ENCODE measurements at places on chromosomes 2 and 18.

- DNase-seq, result no peak
Observed at GRCh38 chr2:215210082-215210481, 71.7 kb upstream of the ABCA12 start.

DNA sequence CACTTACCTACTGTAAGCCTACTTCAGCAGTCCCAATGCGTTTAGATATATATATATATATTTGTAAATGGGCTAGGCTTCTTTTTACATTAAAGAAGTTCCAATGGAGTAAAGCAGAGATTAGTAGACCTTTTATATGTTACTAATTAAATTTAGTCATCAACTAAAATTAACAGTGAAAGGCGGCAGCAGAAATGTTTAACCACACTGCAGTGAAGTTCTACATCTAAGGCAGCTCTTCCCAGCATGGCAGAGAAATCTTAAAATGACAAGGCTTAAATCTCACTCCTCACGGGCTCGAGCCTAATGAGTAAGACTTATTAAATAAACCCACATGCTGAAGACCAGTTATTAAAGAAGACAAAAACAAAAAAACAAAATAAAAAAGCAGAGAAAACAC lies 19.1 kb upstream of the KANSL1L start:
- DNase-seq, result no peak

DNA sequence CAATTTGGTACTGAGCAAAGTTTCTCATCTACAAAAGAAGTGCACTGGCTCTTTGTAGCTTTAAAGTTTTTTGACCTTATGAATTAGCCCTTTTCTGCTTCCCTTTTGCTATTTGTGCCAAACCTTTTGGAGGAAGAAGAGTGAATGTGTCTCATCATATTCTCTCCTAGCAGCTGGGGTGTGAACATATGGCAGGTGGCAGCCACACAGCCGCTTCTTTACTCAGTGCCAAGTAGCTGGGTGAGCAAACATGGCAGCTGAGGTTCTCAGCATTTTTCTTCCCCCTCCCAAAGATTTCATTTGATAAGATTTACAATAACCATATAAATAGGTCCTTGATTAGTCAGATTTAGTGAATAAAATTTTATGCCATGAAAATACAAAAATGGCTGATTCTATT lies 46.7 kb upstream of the STK17B start:
- DNase-seq, result no peak

DNA sequence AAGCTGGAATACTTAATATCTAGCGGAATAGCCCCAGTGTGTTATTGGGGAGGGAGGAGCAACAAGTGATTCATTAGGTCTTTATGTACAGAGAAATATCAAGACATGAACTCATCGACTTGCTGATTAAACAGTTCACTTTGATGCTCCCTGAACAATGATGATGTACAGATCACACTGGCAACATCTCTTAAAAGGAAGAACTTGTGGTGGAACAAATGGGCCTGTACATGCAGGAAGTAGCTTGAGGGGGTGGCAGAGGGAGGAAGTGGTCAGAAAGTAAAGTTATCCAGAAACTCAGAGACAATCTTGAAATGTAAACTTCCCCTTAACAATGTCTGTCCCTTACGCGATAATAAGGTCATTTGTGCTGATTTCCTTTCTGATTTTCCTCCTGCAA lies 90.5 kb downstream of the NXPH2 start:
- peak; percentile 2 for DNase-seq

DNA sequence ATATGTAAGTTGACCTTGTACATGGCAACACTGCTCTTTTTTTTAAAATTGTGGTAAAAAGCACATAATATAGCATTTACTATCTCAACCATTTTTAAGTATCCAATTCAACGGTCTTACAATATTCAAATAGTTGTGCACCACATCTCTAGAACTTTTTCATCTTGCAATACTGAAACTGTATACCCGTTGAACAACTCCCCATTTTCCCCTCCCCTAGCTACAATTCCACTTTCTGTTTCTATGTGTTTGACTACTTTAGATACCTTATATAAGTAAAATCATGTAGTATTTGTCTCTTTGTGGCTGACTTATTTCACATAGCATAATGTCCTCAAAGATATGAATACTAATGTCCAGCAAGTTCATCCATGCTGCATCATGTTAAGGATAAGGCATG lies 452.1 kb downstream of the TXNL1 start:
- no peak for DNase-seq

DNA sequence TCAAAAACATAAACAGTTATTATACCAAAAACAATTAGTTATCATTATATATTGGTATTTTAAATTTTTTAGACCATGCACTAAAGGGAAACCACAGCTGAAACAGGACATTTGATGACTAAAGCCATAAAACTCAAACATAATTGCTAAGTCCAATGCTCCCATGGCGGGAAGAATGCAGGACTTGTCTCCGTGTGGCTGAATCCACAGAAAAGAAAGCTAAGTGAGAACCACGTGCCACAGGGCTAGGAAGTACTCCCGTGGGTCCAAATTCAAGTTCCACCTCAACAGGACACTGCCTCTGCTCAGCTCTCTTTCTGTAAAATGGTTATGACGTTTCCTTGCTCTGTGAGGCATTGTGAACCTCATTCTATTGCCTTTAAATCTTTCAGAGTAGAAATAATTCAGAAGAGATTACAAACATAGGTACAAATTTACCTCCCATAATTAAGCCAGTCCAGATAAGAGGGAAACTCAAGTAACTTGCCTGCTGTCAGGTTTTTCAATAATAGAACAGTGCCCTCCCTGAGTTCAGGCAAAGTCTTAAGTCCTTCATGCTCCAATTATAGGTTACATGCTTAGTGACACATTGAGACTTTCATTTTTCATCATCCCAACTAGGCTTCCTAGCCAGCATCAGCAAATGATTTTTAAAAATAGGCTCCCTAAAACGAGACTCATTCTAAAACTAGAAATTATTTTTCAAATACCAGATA lies 36.7 kb downstream of the FTCDNL1 start:
- DNase-seq, result no peak

Measured in CD4-positive, alpha-beta T cell treated with Interleukin-4 for 4 hours (primary cell).